GOT3 (cell line): ENCODE measurements at places on chromosomes 3 and 15.

- no peak for DNase-seq
Observed at GRCh38 chr3:147008458-147008857, 397.9 kb downstream of the ZIC4 start.

DNA sequence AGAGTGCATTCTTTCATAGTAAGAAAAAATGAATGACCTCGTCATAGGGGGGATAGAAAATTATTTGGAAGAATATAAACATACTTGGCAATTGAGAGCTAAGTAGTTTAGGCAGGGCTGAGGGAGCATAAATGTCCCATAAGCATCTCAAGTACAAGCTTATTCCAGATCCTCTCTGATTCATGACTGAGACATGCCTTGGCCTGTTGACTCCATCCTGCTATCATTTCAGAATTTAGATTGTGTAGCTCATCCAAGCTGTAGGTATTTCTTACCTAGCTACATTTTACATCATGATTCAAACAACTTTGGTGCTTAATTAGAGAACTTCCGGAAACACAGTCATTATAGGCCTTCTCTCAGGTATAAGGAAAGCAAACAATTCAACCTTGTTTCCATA lies 12.3 kb downstream of the POGLUT1 start:
- no peak for DNase-seq

DNA sequence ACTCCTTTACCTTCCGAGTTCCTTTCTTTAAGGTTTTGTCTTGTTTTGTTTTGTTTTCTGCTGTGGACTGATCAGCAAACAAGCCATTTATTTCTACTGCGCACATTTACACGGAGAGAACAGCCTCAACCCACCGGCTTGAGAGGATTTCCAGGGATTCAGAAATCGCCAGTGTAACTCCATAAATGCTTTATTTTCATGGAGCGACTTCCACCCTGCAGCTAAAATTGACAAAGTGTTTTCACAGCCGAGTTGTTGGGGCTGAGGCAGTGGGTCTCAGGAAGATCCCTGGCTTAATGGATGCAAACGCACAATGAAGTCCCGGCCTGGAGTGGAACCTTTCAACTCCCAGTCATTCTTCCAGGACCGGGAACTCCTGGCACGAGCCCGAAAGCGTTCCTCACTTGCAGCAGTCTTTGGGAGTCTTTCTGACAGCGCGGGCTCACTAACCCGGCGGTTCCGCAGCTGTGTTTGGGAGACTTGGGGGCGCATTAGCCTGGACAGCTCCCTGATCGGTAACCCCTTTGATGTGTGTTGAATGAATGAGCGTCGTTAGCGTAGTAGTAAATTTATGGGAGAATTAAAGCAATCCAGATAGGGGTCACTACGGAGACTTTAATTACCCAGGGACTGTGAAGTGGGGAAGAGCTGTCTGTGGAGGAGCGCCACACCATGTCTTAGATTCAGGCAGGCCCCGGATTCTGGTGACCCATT lies 785 bp upstream of the MYRIP start:
- DNase-seq, result no peak

GRCh38 chr3:185939721-185940120 lies 1.9 kb upstream of the TRA2B start:
- no peak for DNase-seq

- no peak for DNase-seq
Observed at GRCh38 chr15:49848282-49848724, 227.5 kb downstream of the DTWD1 start.
